ENCODE measurements at places on chromosomes 1 and 21. TPM values are rescaled to one million over a fixed set of nuclear protein-coding genes. Genes with fewer than 3 reads are reported as not detected.

Gene SRSF10
- 203 TPM for total RNA-seq

Gene BARHL2
- not detected for total RNA-seq

Gene S100A5
- 3.9 TPM for total RNA-seq

Gene NR5A2
- total RNA-seq, result 0.32 TPM

Gene SAMD11
- not detected for total RNA-seq

Gene SYCP1
- total RNA-seq, result not detected

Gene TNFRSF8
- 54.5 TPM for total RNA-seq

Gene IL24
- 0.25 TPM for total RNA-seq

Data from T-helper 1 cell treated with Interleukin-12 subunit alpha and Interleukin-12 subunit beta and Interleukin-4 antibody, amounts not matched to agents 30 ng/mL and 1 ng/mL, for 36 hours (primary cell).